Kidney capillary endothelial cell (primary cell): ENCODE measurements at places on chromosomes 16 and 17.

DNA sequence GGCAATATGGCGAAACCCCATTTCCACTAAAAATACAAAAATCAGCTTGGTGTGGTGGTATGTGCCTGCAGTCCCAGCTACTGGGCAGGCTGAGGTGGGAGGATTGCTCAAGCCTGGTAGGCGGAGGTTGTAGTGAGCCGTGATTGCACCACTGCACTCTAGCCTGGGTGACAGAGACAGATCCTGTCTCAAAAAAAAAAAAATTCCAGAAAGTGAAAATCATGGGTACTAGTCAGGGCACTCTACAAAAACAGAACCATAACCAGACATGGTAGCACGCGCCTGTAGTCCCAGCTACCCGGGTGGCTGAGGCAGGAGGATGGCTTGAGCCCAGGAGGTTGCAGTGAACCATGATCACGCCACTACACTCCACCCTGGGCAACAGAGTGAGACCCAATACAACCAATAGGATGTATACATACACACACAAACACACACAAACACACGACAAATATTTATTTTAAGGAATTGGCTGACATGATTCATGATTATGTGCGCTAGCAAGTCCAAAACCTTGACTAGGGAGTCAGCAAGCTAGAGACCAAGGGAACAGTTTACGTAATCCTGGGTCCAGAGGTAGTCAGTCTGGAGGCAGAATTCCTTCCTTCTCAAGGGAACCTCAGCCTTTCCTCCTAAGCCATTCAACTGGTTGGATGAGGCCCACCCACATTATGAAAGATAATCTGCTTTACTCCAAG lies 11.6 kb upstream of the GP1BA start:
- no peak for DNase-seq

- DNase-seq = no peak
Measured at GRCh38 chr16:2252806-2253148, 1.4 kb upstream of the ECI1 start.

DNA sequence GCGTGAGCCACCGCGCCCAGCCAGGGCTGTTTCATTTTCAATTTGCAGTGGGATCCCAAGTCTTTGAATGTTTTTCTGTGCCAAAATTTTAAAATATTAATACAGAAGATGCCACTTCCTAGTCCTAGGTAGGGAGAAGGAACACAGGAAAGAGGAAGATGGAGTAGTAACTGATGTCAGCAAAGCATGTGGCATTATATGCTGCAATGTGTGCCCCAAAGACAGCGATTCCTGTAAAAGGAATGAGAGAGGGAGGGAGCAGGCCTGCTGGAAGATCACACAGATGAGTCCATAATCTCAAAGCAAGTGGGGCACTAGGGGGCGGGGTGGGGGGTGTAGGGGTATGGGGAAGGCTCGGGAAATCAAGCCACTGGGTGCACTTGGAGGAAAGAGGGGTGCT lies 23.4 kb upstream of the SSTR2 start:
- DNase-seq = no peak

- no peak for DNase-seq
Measured at GRCh38 chr17:5234645-5235576, at the start of gene SCIMP. Gene SCIMP, minus strand, starts transcription at chr17:5234860. Its CDS starts 105 bp downstream, at chr17:5234755.

- peak; percentile 68 for DNase-seq
Measured at GRCh38 chr17:48544349-48545021, 424 bp downstream of the HOXB2 start.

GRCh38 chr17:39671651-39672521 lies 3.6 kb downstream of the PNMT start:
- no peak for DNase-seq

DNA sequence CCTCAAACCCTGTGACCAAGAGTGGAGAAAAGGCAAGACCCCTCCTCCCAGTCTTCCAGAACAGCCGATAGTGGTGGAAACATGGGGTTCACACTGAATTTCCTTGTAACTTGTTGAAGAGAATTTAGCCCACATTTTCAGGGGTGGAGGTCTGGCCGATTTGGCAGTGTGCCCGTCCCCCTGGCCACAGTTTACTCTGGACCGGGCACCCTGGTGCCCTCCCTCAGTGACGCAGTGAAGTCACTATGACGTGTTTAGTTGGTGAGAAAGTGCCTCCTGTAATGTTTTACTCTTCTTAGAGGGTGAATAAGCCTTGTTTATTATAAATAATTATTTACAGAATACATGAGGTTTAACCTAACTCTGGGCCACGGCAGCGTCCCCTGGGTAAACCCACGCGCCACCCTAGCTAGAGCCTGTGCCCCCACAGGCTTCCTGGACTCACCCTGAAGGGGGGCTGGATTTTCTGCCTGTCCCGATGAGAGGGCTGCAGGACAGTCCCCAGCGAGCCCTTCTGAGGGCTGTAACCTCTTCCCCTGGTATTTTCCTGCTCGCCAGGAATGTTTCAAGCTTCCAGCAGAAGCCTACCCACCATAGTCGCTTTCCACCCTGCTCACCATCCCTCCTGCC lies 316.9 kb downstream of the SEC14L1 start:
- no peak for DNase-seq

GRCh38 chr16:79121906-79122305 lies 478.6 kb downstream of the MAF start:
- DNase-seq = no peak

GRCh38 chr17:66207936-66208335 lies 16.0 kb upstream of the CEP112 start:
- DNase-seq = no peak

- no peak for DNase-seq
Measured at GRCh38 chr17:2853283-2854142, 57.3 kb downstream of the RAP1GAP2 start.

- no peak for DNase-seq
Measured at GRCh38 chr17:80006339-80006720, 29.3 kb downstream of the TBC1D16 start.

GRCh38 chr16:4904108-4904941 lies 32.6 kb downstream of the PPL start:
- DNase-seq = no peak

GRCh38 chr17:4900231-4901107 lies 1.1 kb downstream of the C17orf107 start:
- DNase-seq = peak; percentile 65

DNA sequence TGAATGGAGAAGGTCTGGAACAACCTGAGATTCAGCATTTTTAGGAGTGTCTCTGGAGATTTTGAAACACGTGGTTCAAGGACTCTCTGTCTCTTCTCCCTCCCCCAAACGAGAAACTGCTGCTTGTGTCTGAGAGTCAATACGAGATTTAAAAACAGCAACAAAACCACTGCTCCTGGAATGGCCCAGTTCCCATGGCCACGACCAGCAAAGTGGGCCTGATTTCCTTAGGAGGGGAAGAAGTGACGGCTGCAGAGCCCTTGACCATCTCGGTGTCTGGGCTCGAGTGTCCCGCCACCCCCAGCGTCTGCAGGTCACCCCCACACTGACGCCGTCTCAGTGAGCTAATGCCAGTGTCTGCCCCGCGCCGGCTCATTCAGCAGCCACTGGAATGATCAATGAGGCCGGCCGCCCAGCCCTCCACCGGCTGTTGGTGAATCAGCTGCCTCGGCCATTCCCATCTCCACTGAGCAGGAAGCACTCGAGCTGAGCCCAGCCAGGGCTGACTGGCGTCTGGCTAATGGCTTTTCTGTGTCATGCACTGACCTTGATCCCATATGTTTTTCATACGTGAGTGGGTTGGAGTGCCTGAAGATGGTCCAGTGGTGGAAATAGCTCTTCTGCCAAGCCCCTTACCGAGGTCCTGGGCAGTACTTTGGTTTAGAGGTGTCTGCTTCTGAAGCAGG lies 151.8 kb downstream of the PITPNC1 start:
- peak; percentile 98 for DNase-seq

- no peak for DNase-seq
Measured at GRCh38 chr17:49589577-49589927, 13.9 kb downstream of the NXPH3 start.

DNA sequence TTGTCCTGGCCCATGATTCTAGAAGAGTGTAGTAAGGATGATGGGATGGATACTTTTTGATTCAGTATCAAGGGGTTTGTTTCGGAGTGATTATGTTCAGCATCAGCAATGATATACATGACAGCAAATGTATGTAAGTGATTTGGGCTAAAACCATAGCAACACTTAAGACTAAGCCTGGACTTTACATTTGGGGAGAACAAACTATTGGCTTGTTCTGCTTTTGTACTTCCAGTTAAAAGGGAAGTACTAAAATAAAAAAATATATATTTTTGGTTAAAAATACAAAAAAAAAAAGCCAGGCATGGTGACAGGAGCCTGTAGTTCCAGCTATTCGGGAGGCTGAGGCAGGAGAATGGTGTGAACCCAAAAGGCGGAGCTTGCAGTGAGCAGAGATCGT lies 20.5 kb upstream of the DHX8 start:
- no peak for DNase-seq

GRCh38 chr16:20803192-20803560 lies 3.1 kb downstream of the ERI2 start:
- peak; percentile 33 for DNase-seq

- no peak for DNase-seq
Measured at GRCh38 chr17:55887531-55887930, 136.7 kb downstream of the PCTP start.

DNA sequence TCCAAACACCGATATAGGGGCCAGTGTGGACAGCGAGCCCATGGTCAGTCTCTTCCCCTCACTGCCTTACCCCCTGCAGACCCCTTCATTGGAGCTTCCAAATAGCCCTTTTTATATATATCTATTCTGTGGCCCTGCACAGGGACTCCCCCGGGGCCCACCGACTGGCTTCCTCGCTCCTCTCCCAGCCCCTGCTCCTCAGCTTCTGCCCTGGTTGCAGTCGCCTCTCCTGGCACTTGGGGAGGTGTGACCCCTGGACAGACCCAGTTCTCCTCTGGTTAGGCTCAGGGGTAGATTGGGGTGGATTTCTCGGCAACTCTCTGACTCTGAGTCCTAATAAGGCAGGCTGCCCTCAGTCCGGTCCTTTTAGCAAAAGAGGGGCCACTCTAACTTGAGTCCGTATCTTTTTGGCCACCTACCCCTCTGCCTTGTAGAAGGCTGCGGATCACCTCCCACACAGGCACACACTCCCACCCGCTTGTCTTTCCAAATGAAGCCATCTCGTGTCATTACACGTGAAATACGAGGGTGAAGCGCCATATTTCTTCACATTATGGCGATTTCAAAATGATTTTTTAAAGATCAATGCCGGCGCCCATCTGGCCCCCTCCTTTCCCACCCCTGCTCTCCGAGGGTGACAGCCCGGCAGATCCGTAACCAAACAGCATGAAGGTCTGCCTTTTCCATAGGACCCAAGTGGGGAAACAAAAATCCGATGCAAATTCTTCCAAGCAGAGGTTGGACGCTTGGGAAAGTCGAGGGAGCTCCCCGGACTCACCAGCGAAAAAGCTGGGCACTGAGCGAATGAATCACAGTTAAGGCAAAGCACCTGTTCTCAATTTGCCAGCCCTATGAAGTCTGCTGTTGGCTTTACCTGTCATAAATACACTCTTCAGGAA lies 1.7 kb upstream of the HOXB9 start:
- no peak for DNase-seq

DNA sequence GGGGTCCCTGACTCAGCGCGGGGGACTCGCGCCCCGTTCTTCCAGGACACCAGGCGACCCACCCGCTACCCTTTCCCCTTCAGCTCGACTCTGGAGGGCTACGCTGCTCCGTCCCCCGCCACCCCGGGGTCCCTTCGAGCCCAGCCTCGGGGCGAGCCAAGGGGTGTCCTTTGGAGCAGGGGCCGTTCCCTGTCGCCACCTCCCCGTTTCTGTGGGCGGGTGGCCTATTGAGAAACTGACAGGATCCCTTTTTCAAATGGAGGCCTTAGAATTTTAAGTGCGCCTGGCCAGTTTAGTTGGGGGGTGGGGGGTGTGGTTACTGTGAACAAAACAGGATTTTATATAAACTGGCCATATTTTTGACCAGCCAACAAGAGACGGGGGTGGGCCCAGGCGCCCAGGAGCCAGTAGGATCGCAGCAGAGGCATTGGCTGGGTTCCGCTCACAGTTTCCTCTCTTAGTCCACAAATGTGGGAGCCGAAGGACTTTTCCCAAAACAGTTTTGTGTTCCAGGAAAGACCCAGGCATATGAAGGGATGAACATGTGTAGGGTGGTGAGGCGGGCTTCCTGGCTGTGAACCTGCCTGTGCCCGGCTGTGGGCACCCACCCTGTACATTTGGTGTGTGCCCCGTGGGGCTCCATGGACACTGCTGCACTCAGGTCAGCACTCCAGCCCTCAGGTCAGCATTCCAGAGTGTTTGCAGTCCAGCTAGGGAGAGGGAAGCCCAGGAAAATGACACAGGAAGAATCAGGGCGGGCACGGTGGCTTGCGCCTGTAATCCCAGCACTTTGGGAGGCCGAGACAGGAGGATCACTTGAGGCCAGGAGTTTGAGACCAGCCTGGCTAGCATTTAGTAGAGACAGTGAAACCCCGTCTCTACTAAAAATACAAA lies 722 bp upstream of the TIMP2 start:
- peak; percentile 45 for DNase-seq

DNA sequence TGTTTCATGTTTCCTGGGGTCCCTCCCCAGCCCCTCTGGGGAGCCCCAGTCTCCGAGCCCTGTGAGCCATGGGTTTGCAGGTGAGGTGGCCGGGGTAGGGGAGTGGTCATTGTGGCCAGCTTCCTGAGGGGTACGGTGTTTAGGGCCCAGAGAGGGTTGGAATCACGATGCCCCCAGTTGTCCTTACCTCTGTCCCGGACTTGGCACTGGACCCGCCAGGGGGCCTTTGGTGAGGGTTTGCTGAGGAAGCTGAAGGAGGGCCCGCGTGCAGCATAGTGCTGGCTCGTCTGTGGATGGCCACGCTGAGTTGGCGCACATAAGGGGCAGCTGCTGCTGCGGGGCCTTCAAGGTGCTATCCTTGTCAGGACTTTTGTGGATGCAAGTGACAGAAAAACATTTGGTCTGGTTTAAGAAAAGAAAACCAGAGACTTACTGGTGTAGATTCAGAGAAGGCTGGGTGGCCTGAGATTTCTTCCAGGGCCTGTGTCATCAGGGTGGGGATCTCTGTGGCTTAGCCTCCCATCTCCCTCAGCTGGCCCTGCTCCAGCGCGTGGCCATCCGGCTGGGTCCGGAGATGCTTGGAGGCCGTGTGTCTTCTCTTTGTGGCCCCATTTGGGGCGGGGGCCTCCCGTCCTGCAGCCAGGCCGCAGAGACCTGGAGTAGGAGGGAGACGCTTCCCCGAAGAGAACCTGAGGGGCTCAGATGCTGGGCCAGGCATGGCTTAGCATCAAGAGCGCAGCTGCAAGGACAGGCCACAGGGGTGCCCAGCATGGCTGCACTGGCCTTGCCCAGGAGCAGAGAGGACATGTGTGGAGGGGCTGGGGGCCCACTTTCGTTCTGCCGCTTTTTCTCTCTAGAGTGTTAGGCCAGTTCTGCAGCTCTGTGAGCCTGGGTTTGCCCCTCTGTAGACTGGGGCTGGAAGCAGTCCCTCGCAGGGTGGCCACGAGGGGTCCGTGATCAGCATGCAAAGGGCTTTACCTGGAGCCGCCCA lies 33.7 kb upstream of the NUDT16L1 start:
- no peak for DNase-seq

- DNase-seq = no peak
Measured at GRCh38 chr16:10966129-10966528, 21.8 kb downstream of the CLEC16A start.

GRCh38 chr17:4733073-4733531 lies 1.9 kb downstream of the MED11 start:
- DNase-seq = no peak

- no peak for DNase-seq
Measured at GRCh38 chr16:59212492-59213024, 478.4 kb upstream of the GOT2 start.

- DNase-seq = no peak
Measured at GRCh38 chr16:9248162-9248561, 156.7 kb downstream of the HAPSTR1 start.
